ENCODE measurements at places on chromosomes 11 and 22. TPM values are rescaled to one million over a fixed set of nuclear protein-coding genes. Genes with fewer than 3 reads are reported as not detected.

Gene CCDC73
- not detected for total RNA-seq

Gene OR56A1
- total RNA-seq, result not detected

Gene C11orf52
- 9.6 TPM for total RNA-seq

Gene DBX1
- total RNA-seq, result not detected

- DNase-seq, result no peak
These were observed 59.2 kb downstream of the BARX2 start for GRCh38 chr11:129434641-129435498.
